ENCODE measurements at places on chromosomes 16 and 17.

DNA sequence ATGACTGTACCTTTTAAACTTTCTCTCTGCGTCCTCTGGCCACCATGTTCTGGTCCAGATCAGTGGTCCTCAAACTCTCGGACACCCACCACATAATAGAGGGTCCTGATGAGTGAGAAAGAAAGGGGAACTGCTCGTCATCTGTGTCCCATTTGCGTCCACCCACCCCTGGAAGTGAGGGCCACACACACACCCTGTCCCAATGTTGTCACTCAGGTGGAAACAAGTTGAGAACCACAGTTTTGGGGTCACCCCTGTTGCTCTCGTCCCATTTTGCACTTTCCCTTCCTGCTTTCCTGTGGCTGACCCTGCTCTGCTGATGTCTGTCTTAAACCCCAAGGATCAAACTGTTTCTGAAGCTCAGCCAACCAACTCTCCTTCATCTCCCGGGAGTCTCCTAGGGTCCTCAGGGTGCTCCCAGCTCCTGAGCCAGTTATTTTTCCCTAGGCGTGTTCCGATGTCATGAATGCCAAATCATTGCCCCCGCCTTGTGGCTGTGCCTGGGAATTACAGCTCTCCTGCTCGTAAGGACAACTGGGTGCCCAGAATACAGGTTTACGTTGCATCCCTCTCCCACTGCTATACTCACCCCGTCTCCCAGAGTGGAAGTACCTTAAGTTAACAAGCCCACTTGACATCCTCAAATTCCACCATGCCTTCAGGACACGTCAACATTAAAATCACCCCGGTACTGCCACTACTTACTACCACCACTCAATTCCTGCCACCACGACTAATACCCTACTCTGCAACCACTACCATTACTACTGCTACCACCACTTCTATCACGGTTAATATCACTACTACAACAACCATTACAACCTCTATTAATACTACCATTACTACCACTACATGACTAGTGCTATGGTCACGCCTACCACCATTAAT is 26.0 kb upstream of the HNF1B start:
- peak; percentile 71 for DNase-seq

DNA sequence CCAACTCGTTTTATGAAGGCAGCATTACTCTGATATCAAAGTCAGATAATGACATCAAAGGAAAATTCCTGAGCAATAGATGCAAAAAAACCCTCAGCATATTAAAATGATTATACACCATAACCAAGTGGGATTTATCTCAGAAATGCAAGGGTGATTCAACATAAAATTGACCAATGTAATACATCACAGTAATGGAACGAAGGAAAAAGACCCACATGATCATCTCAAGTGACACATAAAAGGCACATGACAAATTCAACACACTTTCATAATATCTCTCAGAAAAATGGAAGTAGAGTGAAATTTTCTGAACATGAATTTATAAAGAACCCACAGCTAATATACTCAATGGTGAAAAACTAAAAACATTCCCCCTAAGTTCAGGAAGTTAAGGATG is 118.8 kb downstream of the ITFG1 start:
- DNase-seq: no peak

- no peak for DNase-seq
These were observed 109.7 kb downstream of the PLCG2 start for GRCh38 chr16:81888520-81889394.

DNA sequence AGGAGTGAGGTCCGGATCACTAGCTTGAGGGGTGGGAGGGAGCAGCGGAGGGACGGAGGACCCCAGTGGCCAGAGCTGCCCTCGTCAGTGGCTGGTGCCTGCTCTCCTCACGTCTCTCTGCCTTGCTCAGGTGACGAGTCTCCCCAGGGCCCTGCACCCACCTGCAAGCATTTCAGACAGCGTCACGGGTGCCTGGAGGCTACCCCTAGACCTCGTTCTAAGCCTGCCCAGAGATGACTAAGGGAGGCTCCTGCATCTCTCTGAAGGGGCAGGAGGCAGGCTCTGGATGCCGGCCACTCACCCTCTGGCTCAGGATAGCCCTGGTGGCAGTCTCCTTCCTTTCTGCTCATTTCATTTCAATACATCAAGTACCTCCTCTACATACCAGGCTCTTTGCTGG is 68.8 kb downstream of the MRC2 start:
- DNase-seq: no peak

GRCh38 chr16:19291475-19291874 is 5.9 kb downstream of the CLEC19A start:
- DNase-seq: no peak

GRCh38 chr17:37521821-37522220 is 32.1 kb downstream of the DUSP14 start:
- DNase-seq: no peak

DNA sequence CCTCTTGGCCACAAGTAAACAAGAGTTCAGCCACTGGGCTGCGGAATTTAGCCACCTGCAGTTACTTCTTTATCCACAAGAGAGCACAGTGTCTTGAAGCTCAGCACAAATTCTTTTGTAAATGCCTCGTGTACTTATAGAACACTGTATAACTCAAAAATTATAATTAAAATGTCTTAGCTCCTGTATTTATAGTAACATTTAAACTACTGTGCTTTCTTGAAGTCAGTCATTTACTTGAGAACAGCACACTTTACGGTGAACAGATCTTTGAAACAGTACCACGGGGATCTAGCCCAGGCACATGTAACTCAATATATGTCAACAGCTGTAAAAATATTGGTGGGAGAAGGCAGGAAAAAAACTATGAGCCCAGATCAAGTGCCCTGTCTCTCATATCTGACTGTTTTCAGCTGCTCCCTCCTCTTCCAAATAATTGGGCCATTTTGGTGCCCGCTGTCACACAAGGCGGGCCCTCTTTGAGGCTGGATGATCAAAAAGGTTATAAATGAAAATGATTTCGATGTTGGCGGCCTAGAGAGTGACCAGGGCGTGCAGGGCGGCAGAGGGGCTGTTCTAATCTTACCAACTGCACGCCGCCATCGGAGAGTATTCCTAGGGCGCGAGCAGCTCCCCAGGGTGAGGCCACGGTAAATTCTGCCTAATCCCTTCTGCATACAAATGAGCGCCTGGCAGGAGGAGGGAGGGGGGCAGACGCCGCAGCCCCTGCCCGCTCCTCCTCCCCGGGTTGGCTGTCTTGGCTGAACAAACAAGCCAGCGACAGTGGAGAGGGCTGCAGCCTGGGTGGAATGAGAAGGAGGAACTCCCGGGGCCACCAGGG is 183.2 kb downstream of the C16orf78 start:
- no peak for DNase-seq

DNA sequence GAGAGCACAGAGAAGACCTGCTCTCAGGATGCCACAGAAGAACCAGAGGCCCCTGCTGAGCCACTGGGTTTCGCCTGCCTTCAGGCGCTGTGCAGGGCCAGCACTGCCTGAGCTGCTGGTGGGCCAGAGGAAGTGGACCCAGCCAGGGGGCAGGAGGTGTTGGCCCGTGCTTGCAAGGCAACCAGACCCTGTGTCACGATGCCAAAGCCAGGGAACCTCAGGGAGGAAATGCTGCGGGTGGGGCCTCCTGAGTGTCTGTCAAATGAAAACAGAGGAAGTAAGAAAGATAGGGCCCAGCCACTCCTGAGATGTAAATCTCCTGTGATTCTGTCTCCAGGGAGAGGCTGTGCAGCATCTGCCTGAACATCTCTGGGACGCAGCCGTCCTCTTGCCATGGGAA is 58.1 kb upstream of the ADORA2B start:
- no peak for DNase-seq

GRCh38 chr17:74008196-74008595 is 195.3 kb upstream of the RPL38 start:
- DNase-seq: peak; percentile 53

GRCh38 chr16:72236866-72237265 is 64.9 kb upstream of the PMFBP1 start:
- DNase-seq: no peak

DNA sequence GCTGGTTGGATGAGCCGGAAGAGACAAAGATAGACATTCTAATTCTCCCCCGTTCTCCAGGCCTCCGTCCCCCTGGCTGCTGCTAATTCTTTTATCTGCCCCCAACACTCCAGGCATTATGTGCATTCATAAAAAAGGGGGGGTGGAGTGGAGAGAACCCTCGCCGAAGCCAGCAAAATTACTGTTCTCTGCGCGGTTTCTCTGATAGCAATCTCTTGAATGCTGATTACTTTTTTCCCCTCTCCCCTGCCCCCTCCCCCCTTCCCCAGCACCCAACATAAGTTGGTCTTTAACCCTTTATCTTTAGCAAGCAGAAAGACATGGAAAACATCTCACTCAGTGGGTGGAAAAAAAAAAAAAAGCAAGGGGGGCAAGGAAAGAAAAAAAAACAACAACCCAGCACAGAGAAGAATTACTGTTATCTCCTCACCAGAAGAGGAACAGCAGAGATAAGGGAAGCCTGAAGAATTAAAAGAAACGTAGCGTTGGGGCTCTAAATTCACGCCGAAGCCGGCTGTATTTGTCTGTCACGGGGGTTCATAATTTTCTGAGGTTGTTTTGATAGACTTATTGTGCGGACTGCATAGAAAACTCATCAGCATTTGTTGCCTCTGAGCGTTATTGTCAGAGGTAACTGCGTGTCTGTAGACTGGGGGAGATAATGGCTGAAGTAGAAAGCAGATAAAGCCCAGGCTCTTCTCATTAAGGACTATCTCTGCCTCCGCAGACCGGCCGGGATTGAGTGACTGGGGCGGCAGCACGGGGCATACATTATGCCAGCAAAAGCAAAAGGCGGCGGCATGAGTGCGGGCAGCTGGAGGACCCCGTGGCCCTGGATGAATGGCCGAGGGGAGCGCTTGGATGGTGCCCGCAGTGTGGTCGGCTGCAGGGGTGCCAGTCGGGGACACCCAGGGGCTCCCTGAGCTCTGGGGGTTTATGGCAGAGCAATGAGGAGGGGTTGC is 126.9 kb downstream of the MRM1 start:
- peak; percentile 42 for DNase-seq

- peak; percentile 66 for DNase-seq
These were observed 506 bp downstream of the CAMKK1 start for GRCh38 chr17:3892095-3892998.

- no peak for DNase-seq
These were observed 44.3 kb upstream of the PSMD7 start for GRCh38 chr16:74252329-74252728.

DNA sequence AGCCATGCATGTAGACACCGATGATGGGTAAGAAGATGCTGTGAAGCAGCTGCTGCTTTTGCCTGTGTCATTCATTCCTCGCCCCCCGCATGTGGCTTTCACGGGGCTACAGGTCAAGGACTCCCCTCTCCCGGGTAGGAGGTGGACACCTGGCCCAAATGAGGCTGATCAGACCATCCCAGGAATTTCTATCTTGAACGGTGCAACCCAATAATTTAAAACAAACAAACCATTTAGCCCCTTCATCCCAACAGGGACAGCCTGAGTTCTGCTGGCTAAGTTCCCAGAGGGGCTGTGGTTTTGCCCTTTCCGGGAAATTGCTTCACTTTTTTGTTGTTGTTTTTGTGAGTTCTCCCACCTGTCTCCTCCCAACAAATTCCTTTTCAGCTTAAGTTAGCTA is 137.7 kb upstream of the CDH5 start:
- DNase-seq: no peak

DNA sequence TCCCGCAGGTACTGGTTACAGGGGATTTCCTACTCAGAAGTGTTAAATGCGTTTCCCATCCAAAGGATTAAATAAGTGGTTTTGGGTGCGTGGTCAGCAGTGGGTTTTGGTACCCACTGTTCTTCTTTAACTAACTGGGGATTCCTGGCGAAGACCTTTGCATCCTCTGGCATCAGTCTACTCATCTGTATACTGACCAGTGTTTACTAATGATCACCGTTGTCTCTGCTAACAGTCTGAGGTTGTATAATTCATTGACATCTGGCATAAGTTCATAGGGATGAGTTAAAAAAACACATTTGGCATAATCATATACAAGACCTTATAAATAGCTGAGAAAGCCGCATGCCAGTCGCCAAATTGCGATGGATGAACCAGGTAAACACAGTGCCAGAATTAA is 339.1 kb downstream of the PMP22 start:
- DNase-seq: no peak

- DNase-seq: no peak
These were observed 130 bp downstream of the CCDC78 start for GRCh38 chr16:726188-726437.

GRCh38 chr16:66843191-66843590 is 1.0 kb upstream of the CA7 start:
- DNase-seq: no peak

DNA sequence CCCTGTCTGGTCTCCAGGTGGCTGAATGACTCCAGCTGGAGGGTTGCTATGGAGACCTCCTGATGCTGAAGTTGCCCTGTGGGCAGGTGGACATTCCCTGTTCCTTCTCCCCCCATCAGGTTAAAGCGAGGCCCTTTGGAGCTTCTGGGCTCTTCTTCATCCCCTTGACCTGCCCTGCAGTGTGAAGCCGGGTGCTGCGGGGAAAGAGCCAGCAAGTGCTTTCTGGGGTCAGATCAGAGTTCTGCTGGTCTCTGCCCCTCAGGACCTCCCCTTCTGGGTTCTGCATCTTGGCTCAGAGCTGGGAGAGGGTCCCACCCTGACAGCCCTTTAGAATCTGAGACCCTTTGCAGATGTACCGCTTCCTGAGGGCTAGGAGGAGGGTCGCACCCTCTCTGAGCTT is 25.1 kb downstream of the NKD1 start:
- DNase-seq: no peak

- no peak for DNase-seq
These were observed 26.2 kb downstream of the ANKRD40 start for GRCh38 chr17:50681263-50682200.

DNA sequence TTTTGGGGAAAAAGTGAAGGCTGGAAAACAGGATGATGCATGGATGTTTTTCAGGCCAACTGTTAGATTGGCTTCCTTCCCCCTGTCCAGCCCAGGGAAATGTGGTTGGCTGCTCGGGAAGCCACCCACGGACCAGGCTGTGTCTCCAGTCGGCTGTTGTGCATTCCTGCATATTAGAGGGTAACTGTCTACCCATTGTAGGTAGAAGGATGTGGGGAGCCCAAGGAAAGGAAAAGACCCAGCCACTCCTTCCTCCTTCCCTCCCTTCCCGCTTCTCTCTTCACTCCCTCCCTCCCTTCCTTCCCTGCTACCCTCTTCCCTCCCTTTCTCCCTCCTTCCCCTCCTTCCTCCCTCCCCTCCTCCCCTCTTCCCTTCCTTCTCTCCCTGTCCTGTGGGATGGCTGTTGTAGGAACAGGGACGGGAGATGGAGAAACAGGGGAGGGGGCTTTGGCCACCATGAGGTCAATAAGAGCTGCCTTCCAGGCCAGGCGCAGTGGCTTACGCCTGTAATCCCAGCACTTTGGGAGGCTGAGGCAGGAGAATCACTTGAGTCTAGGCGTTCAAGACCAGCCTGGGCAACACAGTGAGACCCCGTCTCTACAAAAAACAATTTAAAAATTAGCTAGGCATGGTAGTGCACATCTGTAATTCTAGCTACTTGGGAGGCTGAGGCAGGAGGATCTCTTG is 16.9 kb downstream of the SYT17 start:
- DNase-seq: no peak

GRCh38 chr16:55280587-55280986 is 43.4 kb upstream of the IRX6 start:
- DNase-seq: no peak

DNA sequence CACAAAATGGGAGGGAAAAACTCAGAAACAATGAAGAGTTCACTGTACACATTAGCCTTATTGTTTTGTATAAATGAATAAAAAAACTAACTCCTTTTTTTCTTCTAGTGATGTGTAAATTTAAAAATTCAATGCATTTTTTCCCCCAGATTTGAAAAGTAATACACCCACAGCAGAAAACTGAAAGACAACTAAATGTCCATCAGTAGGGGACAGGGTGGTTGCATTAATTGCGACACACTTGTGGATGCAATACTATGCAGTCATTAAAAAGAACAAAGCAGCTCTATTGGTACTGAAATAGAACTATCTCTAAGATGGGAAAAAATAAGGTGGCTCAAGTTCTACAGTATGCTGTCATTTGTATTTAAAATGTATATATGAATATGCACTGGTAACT is 13.7 kb upstream of the WIPI1 start:
- DNase-seq: no peak
